ENCODE measurements at places on chromosomes 16 and 17.

GRCh38 chr17:54901230-54901822 lies 674 bp downstream of the TOM1L1 start:
- peak; percentile 6 for DNase-seq

DNA sequence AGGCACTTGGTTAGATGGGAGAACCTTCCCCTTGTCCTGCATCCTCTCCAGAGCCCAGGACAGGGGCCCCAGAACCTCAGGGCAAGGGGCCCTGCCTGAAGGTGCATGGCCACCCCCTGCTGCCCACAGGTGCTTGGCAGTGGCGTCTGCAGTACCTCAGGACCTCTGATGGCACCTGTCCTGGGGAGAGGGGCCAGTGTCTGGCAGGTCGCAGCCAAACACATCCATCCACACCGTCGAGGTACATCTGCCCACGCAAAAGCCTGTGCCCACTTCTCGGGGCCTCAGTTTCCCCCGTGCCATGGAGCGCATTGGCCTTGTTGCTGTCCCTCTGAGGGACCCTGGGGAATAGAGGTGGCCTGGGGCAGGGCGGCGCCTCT lies 9.3 kb downstream of the MAP2K3 start:
- no peak for DNase-seq

GRCh38 chr16:68353366-68353765 lies 42.5 kb downstream of the PRMT7 start:
- no peak for DNase-seq

GRCh38 chr17:1002771-1003555 lies 6.0 kb downstream of the TIMM22 start:
- DNase-seq = peak; percentile 43

DNA sequence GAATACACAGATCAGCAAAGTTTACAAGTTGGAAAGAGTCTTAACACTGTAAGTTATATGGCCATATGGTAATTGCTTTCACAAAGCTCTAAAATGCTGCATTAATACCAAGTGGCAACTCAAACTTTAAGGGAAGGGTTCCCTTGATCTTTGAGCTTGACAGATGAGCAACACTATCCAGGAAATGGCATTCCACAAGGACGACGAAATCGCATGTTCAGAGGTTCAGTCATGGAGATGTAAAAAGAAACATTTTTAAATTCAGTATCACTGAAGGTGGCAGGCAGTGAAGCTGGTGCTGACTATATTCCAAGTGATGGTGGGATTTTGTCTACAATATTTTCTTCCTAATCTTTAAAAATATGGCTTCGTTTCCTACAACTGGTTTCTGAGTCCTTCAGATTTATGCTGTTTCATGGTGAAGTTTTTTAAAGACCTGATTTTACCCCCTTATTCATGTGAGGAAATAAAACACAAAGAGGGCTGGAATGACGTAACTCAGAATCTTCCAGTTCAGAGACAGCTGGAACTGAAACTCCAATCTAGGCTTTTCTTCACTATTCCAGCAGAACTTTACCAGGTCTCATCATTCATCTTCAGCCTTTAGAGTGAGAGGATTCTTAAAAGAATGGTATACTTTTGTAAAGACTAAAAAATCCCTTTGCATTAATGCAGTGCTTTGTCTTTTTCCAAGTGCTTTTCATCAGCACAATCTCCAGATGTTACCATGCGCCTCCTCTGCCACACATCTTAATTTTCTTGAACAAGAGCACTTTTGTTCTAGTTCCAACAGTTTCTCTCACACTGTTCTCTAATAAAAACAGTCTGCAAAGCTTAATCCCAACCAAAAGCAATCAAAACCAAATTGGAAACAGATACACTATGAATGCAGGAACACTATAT lies 20.2 kb downstream of the CHCT1 start:
- no peak for DNase-seq

DNA sequence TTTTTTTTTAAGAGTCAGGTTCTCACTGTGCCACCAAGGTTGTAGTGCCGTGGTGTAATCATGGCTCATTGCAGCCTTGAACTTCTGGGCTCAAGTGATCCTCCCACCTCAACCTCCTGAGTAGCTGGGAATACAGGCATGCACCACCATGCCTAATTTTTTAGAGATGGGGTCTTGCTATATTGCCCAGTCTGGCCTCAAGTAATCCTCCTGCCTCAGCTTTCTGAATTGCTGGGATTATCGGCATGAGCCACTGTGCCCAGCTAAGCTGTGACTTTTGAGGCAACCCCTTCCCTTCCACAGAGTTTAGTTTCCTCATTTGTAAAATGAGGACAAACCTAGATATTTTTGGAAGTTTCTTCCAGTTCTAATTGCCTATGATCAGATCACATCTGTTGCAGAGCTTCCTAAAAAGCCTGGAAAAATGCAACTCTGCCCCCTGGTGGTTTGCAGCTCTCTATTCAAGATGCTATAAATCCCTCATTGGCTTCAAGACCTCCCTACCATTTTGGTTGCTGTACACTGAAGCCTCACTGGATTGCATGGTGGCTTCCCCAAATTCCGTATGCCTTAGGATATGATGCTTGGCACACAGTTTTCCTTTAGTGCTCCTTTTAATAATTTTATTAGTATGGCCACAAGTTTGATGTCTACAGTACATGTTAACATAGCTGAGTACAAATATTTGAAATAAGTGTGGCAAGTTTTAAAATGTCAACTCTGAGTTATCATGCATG lies 19.3 kb downstream of the GDE1 start:
- DNase-seq = peak; percentile 79

DNA sequence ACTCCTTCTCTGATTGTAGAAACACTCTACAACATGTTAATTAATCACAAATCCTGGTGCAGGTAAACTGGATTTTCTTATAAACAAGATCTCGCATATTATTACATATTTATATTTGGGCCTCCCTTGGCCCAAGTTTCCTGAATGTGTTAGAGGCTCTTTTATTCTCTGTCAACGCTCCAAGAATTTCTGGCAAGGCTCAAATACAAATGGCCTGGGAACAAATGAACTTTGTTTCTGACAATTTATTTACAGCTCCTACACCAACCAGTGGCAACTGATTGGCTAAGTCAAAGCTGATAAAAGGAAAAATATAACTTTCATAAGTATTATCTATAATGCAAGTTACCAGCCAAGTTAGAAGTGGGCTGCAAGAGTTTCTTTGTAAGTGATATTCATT lies 64.9 kb upstream of the CORO6 start:
- no peak for DNase-seq

DNA sequence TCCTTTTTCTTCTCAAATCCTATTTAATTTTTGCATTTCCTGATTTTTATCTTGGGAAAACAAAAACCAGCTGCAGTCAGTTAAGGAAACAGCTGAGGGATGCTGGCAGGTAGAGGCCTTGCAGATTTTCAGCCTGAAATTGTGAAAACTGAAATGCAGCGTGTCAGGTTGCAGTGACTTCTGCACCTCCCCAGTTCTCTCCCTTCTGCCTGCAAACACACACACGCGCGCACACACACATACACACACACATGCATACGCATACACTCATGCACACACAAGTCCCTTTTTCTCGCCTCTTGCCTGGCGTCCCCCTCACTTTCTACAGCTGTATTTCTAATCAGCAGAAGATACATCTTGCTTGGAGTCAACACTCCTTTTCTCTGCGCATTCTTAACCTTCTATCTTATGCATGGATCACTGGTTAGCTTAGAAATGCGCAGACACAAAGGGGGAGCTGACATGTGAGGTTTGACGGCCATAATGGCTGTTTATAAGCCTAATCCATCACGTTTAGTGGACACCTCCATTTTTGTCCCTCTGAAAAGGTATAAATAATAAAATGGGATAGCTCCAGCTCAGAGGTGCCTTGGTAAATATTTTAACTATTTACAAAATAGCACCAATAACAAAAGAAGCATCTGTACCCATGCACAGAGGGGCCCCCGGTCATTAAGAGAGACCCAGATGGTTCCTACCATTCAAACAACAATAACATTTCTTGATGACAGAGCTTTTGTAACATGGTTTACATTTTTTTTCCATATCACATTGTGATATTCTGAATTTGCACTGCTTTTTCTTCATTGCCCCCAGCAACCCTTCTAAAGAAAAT lies 392.1 kb upstream of the SALL1 start:
- no peak for DNase-seq

- DNase-seq = no peak
Measured at GRCh38 chr16:70429888-70430666, 8.8 kb downstream of the ST3GAL2 start.

- DNase-seq = no peak
Measured at GRCh38 chr17:56440419-56440818, 153.1 kb upstream of the NOG start.

GRCh38 chr17:82300707-82301270 lies 16.6 kb downstream of the CD7 start:
- DNase-seq = no peak

- no peak for DNase-seq
Measured at GRCh38 chr16:66507731-66508239, 42.1 kb downstream of the TK2 start.

- no peak for DNase-seq
Measured at GRCh38 chr16:89621136-89621697, 7.8 kb downstream of the DPEP1 start.

DNA sequence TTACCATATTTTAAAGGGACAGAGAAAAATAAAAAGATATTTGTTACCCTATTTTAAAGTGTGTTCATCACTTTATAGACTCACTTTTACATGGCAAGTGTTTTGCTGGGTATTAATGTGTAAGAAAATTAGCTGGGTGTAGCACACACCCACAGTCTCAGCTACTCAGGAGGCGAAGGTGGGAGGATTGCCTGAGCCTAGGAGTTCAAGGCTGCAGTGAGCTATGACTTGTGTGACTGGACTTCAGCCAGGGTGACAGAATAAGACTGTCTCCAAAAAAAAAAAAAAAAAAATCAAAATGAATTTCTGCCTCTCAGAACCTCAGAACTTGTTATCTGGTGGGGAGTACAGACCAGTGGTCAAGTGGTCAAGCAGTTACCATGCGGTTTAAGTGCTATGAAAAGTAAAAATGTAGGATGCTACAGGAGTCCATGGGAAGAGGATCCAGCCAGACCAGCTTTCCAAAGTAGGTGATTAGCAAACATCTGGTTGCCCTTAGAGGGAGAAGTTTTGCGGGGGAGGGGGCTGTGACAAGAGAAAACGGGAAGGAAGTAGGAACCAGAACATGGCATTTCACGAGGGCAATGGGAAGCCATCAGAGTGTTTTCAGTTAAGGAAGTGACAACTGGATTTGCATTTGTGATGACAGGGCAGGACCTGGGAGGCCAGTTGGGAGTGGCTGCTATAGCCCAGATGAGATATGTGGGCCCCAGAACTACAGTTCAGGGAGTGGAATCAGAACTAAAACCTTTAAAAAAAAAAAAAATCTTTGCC lies 13.9 kb downstream of the CNEP1R1 start:
- no peak for DNase-seq

DNA sequence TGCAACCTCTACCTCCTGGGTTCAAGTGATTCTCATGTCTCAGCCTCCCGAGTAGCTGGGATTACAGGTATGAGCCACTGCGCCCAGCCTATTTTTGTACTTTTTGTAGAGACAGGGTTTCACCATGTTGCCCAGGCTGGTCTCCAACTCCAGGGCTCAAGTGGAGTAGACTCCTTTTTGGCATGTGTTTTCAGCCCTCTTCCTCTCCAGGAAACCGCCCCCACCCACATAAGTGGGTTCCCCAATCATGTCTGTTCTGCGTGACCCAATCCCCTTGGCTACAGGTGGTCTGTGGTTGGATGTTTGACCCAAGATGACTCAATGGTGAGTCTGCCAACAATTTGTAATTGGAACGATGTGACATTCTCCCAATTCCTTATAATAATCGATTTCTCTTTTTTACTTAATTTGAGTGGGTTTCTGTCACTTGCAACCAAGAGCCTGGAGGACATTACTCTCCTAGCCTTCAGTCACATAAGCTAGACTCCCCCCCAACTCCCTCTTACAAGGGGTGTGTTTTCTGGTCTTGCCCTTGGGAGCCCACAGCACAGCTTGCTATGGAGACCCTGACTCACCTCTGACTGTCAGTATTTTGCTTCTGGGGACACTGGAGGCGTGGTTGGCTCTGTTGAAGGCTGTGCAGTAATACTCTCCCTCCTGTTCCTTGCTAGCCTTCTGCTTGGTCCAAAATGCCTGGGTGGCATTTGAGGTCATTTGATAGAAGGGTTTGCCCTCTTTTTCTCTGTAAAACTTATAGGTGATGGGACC lies 34.9 kb downstream of the PECAM1 start:
- no peak for DNase-seq

- no peak for DNase-seq
Measured at GRCh38 chr16:89037261-89038152, 56.1 kb upstream of the ACSF3 start.

GRCh38 chr16:52573365-52574299 lies 26.7 kb upstream of the TOX3 start:
- DNase-seq = no peak

GRCh38 chr17:47735536-47736011 lies 2.5 kb downstream of the TBX21 start:
- DNase-seq = no peak

DNA sequence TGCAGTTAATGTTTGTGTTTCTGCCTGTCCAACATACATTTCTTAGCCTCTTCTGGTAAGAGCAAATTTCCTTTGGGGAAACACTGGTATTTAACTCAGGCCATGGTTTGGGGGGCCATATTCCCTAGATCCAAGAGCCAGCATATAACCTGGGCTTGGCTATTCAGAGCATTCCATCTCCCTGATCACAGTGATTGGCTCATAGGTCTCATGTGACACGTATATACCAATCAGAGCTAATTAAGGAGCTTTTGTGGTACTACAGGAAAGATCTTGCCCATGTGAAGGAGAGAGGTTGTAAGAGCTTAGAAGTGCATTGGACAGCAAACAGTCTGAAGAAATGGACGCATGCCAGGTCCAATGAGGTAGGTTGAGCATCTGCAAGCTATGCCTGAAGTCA lies 33.4 kb upstream of the GPR139 start:
- DNase-seq = no peak

DNA sequence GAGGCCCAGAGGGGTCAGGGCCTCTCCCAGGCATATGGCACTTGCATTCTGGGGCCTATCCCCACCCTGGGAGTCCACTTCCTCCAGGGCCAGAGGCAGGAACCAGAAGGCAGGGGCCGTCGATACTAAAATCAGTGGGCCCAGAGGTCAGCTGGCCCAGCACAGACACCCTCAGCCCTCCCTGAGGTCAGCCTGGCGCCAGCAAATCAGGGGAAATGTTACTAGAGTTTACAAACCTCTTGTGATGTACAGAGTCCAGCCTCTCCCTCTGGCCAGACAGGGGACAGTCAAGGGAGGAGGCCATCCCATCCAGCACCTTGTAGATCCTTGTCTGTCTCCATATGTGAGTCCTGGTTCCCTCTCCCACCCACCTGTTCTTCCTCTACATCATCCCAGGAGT lies 10.8 kb downstream of the CDH5 start:
- DNase-seq = no peak

- no peak for DNase-seq
Measured at GRCh38 chr17:34154961-34155730, 99.9 kb upstream of the CCL2 start.

DNA sequence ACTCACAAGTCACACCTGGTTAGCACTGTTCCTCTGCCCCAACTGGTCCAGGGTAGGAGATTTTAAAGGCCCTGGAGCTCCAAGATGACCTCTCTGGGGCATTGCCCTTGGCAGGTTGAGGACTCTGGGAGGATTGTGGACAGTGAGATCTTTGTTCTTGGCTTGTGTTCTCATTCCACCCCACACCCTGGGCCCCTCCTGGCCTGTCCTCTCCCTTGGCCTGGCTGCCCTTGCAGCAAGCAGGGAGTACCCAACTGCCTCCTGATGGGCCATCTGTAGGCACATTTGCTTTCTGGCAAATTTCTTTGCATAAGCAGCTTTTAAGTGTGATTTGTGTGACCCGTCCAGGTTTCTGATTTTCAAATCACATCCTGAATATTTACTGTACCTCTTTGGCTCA lies 239.6 kb downstream of the UTP18 start:
- no peak for DNase-seq

Measured in NCI-H2081 (cell line).